CD4-positive, alpha-beta T cell treated with Interleukin-2 at 100 ng/mL for 4 hours (primary cell): ENCODE measurements at places on chromosomes 1 and 21.

GRCh38 chr21:35119501-35120047 is 70.5 kb upstream of the RUNX1 start:
- DNase-seq, result no peak

- DNase-seq, result no peak
Measured at GRCh38 chr21:35134309-35134708, 85.2 kb upstream of the RUNX1 start.

- no peak for DNase-seq
Measured at GRCh38 chr1:99185196-99185595, 79.1 kb upstream of the PLPPR4 start.

GRCh38 chr1:65948609-65949229 is 156.0 kb downstream of the PDE4B start:
- no peak for DNase-seq

GRCh38 chr1:9441451-9442133 is 97.7 kb upstream of the SLC25A33 start:
- DNase-seq, result no peak

DNA sequence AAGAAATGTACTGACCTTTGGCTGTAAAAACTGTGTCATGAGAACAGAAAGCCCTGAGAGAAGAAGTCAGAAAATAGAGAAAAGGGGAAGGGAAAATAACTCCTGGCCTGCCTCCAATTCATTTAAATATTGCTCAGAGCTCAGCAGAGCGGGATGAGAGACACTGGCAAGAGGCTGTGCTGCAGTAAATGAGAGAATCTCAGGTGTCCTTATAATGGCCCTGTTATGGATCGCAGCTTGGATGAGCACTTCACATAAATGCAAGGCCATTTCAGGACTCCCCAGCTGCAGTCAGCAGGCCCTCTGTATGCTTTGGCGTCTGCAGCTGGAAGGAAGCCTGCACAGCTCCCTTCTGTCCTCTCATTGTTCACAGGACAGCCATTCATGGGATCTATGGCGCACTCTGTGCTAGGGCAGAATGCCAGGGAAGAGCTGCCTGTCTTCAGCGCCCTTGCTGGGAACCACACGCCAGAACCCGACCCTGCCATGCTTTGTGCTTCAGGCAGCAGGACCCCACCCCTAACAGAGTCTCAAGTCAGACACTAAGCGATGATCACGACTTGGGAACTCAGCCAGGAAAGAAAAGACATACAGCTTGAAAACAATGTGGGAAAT is 20.7 kb upstream of the ABCB10 start:
- DNase-seq, result no peak

DNA sequence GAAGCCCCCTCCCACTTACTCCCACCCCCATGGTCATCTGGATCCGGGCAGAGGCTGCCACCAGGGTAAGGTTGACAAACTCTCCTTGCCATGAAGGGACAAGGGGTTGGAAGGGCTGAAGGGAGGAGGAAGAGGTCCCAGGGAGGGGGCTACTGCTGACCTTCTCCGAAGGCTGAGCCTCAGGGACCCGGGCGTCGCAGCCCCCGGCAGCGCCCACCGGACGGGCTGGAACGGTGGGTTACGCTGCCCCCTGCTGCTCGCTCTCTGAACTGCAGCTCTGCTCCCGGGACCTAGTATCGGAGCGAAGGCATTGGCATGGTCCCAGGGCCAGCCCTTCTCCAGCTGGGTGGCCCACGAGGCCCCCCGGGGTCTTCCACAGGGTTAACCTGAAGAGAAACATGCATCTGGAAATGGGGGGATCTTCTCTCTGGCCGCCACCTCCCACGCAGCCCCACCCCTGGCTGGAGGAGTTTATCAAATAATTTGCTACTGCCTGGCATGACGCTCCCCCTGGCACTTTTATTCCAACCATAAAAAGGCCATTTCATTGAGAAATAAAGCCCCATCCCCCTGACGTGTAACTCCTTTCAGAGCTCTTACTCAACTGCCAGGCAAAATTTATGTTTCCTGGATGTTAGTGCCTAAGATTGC is 70.4 kb upstream of the TARDBP start:
- DNase-seq, result peak; percentile 51

GRCh38 chr1:237712082-237712481 is 178.6 kb downstream of the ZP4 start:
- DNase-seq, result no peak

DNA sequence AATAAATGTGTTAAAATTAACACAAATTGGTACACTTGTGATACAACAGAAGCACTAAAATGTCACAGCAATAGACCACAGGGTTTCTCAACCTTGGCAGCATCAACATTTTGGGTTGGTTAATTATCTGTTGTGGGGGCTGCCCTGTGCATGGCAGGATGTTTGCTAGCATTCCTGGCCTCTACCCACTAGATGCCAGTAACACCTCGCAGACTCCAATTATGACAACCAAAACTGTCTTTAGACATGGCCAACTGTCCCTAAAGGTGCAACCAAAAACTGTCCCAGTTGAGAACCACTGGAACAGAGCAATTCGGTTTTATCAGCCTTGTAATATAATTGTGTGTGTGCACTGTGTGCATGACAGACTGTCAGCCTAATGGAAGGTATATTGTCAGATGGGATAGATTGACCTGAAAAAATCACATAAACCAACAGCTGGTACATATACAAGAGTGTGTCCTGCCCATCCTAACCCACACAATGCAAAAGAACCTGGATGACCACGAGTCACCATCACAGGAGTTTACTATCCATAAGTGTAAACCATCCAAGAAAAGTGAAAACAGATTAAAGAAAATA is 13.5 kb upstream of the ERG start:
- no peak for DNase-seq

- DNase-seq, result no peak
Measured at GRCh38 chr1:86375688-86376087, 20.4 kb downstream of the ODF2L start.
